ENCODE measurements at places on chromosomes 2 and 18.

DNA sequence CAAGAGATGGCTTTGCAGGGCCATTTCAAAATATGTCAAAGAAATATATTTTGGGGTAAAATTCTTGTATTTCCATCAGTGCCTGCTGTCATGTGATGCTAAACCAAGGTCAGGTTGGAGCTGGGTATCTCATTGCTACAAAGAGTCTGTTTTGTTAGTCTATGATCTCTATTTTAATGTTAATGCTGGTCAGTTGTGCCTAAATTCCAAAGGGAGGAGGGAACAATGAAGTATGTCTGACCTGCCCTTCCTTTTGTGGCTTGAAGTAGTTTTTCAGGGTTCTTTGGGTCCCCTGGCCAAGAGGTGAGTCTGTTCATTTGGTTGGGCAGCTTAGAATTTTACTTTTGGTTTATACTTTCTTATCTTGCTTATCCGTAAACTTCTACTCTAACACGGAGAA is 61.6 kb upstream of the DYNAP start:
- DNase-seq, result no peak

GRCh38 chr2:8053216-8053615 is 628.6 kb upstream of the ID2 start:
- DNase-seq, result no peak

GRCh38 chr2:168365094-168365621 is 90.9 kb upstream of the CERS6 start:
- no peak for DNase-seq

- DNase-seq, result no peak
Measured at GRCh38 chr2:176934131-176934530, 278.5 kb upstream of the HNRNPA3 start.

DNA sequence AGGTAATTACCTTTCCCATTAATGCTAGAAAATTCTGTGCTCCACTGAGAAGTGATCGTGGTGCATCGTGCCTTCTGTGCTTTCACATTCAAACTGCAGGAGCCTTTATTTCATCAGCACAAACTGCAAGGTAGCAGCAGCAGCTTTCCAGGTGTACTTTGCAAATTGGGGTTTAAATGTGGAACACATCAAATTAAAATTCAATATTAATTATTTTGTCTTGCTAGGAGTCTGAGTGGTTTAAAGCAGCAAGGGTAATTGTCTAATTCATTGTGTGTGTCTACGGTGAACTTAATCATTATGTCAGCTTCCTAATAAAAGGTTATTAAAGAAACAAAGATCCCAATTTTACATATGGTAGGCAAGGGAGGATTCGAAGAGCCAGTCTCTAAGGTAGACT is 180.8 kb upstream of the ATP5MC3 start:
- no peak for DNase-seq

DNA sequence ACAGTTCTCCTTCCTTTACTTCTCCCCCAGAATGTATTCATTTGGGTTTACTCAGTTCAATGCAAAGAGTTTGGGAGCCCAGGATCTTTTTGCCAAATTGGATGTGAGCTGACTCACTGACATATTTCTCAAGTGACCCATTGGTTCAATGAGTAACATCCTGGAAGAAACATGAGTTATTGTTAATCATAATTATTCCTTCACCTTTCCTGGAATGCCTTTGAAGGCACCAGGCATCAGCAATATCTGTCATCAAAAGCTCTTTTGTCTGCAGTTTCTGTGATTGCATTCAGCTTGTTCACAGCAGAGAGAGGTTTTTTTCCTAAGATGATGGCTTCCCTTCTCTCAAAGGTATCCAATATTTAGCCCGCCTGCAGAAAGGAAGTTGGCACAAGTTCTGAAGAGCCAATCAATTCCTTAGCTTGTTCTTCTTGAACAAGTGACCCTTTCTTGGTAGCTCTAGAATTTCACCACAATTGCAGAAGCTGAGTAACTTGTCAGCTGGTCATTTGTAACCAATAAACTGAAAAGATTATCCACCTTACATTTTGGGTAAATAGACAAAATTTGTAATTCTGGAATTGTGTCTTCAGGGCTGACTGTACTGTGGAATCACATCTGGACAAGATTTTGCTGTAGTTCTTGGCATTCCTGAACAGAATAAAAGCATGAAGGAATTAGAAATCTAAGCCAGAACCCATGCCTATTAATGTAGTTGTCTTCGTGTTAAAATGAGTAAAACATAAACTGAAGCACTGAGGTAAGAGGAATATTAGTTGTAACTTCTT is 72.2 kb upstream of the TMEM17 start:
- no peak for DNase-seq

DNA sequence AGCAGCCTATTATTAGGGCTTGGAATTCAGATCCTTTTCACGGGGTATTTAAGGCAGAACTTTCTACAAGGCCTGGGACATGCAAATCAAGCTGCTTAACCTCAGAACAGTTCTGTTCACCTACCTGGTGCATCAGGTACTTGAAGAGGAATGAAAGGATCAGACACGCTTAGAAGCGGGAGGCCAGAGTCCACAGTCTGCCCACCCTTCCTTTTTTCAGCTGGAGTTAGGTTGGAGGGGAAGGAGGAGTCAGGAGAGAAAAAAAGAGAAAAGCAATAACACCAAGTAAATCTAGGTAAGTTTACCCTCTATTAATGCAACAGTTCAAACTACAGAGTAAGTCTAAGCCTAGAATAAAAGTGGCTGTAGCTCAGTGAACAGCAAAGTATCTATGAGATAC is 58.6 kb upstream of the NFU1 start:
- DNase-seq, result no peak

DNA sequence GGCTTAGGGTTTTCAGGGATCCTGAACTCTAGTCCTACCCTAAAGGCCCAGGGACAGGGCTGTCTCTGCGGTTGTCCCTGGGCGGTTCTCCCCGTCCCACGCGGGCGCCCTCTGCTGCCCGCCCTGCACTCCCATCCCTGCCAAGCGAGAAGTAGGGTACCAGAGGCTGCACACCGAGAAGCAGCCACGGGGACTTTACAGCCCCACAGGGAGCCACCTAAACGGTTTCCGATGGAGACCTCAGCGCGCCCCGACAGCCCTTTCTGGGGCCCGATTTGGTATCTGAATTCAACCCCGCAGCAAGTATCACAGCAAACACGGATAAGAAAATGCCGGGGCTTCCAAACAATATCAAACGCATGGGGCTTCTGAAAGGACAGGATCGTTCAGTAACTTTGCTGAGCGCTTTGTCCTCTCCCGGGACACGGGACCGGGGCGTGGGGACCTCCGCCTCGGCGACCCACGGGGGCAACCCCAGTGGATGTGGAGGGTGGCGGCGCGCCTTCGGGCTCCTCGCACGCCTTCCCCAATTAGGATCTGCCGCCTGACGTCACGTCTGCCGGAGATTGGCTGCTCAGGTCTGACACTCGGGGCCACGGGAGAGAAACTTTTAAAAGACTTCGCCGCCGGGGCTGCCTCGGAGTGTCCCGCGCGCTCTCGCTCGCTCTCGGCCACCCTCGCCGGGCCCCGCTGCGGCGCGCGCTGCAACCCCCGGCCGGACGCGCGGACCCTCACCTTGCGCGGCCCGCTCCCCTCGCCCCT is at the start of gene LTBP1:
Gene LTBP1 (plus strand): TSS at position 640 of the 762 bp plus-strand sequence. CDS start 372 bp downstream, outside the sequence.
- peak; percentile 37 for DNase-seq

DNA sequence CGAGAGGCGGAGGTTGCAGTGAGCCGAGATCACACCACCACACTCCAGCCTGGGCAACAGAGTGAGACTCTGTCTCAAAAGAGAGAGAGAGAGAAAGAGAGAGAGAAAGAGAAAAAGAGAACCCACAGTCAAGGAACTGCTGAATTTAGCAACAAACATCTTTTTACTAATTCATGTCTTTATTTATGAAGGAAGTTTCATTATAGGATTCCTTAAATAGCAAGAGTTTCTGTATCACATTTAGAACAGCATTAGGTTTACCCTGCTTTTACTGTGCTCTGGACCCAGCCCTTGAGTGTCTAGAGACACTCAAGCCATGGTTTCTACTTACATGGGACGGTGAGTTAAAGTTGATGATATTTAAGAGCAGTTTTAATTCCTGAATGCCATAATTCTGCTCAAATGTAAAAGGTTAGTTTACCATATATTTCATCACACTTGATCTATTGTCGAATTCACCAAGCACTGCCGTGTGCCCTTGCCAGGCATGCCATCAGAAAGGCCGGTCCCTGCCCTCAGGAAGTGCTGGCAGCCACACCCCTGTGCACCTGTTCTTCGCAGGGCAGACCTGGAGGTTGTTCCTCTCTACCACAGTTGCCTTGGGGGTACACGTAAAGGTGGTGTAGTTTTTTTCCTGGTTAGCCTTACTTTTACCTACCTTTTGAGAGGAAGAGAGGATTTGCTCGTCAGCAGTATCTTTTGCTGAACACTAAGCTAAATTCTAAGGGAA is 153.3 kb downstream of the LDLRAD4 start:
- no peak for DNase-seq

- DNase-seq, result no peak
Measured at GRCh38 chr2:130832296-130832940, 4.3 kb upstream of the ARHGEF4 start.

GRCh38 chr2:230498506-230499107 is 82.6 kb downstream of the SP100 start:
- DNase-seq, result no peak
